Fibroblast of pulmonary artery (primary cell): ENCODE measurements at places on chromosomes 12 and 14.

- no peak for DNase-seq
Observed at GRCh38 chr12:123435636-123436016, 858 bp downstream of the RILPL2 start.

DNA sequence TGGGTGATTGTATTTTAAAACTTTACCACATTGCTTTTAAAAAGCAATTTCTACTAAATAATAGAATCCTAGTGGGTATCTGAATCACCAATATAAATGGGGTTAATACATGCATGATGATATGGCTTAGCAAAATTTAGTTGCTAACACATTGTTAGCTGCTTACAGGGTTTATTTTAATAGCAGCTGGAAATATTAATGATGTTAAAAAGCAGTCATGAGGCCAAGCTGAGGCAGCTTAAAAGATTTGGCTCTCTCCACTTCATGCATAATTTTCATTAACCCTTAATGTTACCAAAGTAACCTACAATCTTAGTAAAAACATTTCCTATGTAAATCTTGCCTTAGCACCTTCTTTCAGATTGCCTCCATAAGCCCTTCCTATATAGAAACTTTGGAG lies 49.2 kb upstream of the CNOT2 start:
- no peak for DNase-seq

DNA sequence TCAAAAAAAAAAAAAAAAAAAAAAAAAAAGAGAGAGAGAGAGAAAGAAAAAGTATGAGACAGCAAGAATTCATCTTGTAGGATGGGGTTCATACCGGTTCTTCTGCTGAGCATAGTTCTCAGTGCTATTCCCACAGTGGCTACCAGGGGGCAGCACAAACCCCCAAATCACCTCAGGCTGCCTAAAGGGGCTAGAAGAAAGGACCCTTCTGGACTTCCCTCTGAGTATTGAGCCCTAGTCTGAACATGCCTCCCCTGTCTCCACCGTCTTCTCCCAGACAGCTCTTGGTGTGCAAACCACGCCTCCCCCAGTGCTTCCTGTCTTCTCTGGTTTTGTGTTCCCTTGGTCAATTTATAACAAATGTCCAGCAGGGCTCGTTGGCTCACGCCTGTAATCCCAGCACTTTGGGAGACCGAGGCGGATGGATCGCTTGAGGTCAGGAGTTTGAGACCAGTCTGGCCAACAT lies 31.3 kb upstream of the SMUG1 start:
- peak; percentile 76 for DNase-seq

GRCh38 chr12:101356794-101357193 lies 50.8 kb downstream of the ARL1 start:
- no peak for DNase-seq

DNA sequence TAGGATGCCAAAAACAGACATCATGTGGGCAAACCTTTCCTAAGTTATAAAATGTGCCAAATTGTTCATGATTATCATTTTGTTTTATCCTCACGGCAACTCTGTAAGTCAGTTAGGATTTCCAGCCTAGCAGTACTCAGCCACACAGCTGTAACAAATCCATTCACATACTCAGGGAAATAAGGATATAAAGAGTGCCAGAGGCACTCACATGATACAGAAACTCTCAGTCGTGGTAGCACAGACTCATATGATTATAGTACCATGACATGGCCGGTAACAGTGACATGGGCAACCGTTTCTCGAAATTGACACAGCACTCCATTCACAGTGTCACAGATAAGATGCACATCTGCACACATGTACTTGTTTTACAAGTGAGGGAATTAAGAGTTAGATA lies 344.2 kb downstream of the LRIG3 start:
- DNase-seq = no peak

GRCh38 chr12:42076976-42077375 lies 67.7 kb downstream of the GXYLT1 start:
- DNase-seq = no peak

DNA sequence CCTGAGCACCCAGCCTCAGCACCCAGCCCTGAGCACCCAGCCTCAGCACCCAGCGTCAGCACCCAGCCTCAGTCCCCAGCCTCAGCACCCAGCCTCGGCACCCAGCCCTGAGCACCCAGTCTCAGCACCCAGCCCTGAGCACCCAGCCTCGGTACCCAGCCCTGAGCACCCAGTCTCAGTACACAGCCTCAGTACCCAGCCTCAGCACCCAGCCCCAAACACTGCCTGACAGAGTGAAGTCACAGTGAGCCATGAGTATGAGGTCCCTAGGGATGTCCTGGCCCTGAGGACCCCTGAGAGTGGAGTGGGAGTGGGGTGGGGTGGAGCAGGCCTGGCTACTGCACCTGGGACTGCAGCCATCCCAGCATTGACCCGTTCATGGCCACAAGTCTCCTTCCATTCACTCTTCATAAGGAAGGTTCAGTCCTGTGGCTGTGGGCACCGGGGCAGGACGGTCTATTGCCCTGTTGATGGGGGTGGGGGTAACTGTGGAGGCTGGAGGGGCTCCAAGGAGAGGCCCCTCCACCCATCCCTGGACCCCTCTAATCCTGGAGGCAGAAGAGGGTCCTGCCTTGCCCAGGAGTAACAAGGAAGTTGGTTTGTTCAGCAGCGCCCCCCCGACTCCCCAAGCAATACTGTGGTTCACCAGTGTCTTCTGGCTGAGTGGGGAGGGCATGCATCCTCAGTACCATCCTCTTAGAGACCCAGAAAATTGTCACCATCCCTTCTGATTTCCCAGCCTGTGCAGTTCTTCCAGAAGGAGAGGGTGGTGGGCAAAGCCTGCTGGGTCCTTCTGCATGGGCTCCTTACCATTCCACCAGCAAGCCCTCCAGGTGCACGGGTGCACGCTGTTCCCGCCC lies 140.5 kb downstream of the ADGRD1 start:
- DNase-seq = no peak

DNA sequence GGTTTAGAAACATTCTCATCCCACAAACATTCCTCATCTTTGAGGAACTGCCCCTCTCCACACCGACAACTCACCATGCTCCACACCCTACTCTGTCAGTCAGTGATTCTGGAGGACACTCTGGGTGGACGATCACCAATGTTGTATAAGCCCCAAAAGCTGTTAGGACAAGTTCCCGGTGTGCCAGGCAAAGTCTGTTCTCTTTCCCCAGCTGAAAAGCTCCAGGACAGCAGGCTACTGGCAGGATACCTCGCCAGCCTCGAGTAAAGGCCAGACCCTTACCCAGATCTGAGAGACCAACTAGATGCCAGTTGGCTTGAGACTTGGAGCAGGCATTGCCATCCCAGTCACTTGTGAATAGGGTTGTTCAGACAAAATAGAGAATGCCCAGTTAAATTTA lies 12.0 kb downstream of the KRT5 start:
- DNase-seq = no peak

- DNase-seq = no peak
Observed at GRCh38 chr14:65167072-65167645, 64.8 kb upstream of the MAX start.

GRCh38 chr12:58963844-58964243 lies 43.5 kb upstream of the LRIG3 start:
- no peak for DNase-seq
